ENCODE measurements at places on chromosomes 5 and 9. TPM values are rescaled to one million over a fixed set of nuclear protein-coding genes. Genes with fewer than 3 reads are reported as not detected.

GRCh38 chr9:71072587-71072986, 48.8 kb downstream of the TRPM3 start:
- DNase-seq = no peak

GRCh38 chr9:85112391-85112790, 442.9 kb downstream of the NTRK2 start:
- no peak for DNase-seq

GRCh38 chr5:52275639-52276038, 512.1 kb upstream of the ITGA1 start:
- no peak for DNase-seq

- no peak for DNase-seq
Observed at GRCh38 chr9:88197016-88197415, 58.7 kb upstream of the SPATA31C2 start.

DNA sequence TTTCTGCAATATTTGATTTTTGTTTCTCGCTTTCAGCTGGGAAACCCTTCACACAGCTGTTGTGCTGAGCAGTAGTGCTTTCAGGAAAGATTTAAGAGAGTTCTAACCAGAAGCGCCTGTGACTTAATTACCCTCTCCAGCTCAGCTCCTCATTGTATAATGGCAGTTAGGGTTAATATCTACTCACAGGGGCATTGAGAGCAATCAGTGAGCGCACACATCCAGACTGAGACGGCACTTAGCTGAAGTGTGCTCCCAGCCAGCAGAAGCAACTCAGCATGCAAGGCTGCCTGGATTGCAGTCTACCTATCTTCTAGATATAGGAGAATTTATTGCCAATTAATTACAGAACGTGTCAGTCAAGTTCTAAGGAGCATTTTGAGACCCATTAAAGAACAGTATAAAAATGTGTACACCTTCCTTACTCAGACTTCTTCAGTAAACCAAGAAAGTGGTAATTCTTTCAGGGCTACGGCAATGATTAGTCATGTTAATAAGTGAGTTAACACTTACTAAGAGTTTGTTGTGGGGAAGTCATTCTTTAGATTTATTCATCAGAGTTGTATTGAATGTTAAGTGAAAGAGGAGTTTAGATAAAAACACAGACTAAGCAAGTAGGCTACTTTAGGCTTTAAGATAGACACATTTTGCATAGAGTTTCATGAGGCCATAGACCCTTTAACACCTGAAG, 111.7 kb upstream of the PCAT7 start:
- DNase-seq = no peak

DNA sequence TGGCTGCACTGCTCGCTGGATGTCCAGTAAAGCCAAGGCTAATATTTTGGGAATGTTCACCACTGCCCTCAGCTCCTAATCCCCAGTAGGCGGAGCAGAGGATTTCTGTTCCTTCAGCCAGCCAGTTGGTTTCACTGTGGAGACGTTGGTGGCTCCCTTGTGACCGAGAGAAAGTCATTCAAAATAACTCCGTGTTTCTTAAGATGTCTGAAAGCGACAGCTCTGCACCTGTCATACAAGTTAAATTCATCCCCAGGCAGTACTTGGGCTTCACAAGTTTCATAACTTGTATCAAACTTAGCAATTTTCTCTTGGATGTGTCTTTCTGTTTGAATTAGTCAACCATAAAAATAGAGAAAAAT, 382 bp upstream of the CDKN2B start:
- no peak for DNase-seq

DNA sequence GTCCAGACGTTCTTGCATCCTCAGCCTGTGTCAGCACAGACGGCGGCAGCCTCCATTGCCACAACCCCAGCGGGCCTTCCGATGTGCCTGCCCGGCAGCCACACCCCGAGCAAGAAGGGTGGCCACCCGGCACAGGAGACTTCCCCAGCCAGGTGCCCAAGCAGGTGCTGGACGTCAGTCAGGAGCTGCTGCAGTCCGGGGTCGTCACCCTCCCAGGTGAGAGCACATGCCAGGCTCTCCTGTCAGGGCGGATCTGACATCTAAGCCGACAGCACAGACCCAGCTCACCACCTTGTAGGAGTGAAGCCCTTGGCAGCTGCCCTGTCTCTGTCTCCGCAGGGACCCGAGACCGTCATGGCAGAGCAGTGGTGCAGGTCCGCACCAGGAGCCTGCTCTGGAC, 48.3 kb upstream of the LRRC14B start:
- no peak for DNase-seq

DNA sequence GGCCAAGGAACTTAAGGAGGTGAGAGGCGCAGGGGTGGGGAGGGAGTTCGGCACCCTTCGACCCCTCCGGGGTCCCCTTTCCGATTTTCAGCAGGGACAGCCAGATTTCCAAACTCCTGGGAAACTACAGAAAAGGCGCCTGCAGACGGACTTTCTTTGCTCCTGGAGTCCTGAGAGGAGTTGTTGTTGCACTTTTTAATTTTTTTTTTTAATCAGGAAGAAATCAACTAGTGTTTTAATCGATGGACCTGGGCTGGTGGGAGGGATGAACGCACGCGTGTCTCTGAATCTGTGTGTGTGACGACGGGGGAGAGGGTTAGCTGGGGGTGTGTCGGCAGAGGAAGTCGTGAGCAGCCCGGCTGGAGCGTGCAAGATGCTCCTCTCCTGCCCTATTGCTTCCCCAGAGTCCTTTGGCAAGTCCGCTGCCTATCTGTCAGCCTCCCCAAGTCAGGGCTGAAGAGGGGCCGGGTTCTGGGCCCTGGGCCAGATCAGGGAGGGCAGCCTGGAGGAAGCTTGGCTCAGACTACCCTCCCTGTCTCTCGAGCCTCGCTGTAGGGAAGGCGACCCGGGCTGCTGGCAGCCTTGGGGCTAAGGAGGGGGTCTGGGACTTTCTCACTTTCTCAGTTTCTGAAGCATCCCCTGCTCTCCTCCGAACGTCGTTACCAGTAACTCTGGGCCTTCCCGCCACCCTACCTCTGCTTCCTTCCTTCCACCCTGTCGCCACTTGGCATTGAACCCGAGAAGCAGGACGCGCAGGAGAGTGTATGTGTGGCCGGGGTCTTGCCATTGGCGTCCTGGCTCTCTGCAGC, 731 bp downstream of the PRR16 start:
- DNase-seq = no peak

DNA sequence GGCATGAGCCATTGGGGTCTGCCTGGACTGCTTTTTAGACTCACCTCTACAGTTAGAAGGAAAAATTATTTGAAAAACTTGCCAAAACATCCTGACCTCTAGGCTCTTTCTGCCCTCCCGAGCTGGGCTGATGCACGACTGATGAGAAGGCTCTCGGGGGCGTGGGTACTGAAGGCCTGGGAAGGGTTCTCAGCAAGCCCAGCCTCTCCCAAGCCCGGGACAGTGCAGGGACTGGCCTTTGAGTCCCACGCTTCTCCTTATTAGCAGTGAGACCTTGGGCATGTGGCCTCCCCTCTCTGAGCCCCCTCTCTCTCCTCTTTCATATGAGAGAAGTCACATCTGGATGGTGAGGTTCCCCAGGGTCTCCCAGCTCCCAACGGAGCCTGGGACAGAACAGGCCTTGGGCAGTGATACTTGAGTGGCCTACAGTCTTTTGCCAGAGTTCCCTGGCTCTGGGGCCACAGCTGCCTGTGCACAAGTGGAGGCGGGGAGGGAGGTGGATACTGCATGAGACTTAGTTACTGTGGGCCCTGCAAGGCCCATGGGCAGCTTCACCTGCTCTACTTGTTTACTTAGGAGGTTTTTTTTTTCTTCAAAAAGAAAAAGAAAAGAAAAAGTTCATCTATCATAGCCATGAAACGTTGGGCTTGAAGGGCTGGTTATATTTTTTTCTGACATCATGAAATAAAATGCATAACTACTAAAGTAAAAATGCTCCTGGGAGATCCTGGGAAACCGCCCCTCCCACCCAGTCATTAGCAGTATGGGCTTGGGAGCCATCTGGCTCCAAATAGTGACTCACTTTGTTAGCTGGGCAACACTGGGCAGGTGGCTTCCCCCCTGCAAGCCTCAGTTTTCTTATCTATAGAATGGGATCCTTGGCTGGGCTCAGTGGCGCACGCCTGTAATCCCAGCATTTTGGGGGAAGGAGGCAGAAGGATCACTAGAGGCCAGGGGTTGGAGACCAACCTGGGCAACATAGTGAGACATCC, 139.4 kb downstream of the GAPVD1 start:
- DNase-seq = no peak

DNA sequence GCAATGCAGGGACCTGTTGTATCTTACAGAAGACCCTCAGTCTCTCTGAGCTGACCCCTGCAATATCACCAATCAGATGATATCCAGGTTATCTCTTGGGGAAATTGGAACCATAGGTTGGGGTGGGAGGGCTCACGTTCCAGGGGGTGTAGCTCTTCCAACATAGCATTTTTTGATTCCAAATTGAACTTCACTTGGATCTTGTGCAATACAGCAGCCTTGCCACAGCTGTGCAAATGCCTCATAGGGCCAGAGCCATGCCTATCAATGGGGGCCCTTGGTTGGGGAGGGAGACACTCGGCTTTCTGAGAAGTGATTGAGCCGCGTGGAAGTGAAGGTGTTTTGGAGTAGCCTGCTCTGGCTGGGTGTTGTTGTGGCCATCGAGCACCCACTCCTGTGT, 117.2 kb upstream of the PITX1 start:
- no peak for DNase-seq

DNA sequence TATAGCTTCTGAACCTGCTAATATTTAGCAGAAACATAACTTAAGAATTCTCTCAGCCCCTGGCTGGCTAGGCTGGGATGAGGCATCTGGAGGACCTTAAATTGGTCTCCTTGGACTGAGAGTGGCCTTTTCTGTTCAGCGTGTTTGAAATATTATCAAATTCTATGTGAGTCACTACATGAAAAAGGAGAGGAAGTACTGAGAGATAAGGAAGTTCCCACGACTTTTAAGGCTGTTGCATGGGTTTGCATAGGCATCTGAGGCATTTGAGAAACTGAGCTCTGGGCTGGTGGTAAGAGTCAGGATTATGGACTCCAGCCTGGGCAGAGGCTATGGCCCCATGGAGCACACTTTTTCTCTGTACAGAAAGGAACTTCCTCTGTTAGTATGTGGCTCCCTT, 816.2 kb upstream of the GRAMD2B start:
- no peak for DNase-seq

GRCh38 chr5:55402199-55402598, 94.4 kb downstream of the MTREX start:
- DNase-seq = no peak

DNA sequence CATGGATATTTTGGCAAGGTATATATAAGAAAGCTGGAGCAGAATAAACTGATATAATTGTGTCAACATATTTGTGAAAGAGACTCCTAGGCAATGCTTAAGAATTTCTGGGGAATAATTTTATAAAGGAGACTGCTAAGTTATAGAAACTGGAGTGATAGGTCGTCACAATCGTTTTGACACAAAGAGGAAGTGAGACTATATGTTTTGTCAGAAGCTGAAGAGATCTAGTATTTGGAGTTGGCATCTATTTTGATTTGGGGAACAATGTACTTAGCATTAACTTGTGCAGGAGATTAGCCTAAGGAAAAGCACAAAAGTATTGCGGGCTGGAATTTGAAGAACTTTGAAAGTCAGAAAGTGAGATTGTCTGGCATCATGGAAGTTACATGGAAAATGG, 582.5 kb downstream of the TAF11L14 start:
- no peak for DNase-seq

DNA sequence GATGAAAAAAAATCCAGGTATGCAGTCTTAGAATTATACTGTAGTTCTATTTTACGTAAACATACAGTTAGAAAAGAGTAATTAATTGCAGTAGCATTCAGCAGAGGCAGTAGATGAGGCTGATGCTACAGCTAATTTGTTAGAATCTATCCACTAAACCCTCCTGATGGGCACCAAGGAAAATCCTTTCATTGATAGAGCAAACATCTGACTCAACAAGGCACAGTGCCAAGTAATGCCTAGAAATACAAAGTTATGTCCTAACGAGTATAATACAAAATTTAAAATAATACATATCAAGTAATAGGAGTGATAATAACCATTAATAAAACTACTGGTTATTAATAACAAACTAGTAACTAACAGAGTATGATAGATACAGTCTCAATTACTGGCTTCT, 9.0 kb downstream of the MOCS2 start:
- no peak for DNase-seq

DNA sequence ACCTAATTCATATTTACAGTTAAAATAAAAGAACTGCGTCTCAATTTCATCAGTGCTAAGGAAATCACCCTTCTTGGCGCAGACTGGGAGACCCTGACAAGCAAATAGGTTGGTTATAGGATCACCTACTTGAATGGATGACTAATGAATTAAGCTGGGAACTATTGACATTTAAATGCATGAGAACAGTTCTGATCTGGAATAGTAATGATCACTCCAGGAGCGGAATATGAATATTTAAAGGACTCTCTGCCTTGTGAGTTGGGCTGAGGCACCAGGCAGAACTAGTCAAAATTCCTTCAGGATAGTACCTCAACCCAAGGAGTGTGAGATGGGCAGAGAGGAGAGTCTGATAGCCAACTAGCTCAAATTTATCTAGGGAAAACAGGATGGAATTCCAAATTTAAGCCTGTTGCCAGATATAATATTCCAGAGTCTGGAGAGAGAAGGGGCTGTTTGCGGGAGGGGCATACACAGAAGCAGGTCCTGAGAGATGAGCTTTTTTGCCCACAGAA, 364.4 kb downstream of the CSNK1G3 start:
- no peak for DNase-seq

GRCh38 chr5:118552146-118552545, 436.2 kb downstream of the DTWD2 start:
- DNase-seq = no peak

GRCh38 chr9:111253742-111254437, 76.1 kb downstream of the OR2K2 start:
- DNase-seq = no peak

GRCh38 chr9:113621309-113621791, 157.8 kb downstream of the RGS3 start:
- peak; percentile 42 for DNase-seq

DNA sequence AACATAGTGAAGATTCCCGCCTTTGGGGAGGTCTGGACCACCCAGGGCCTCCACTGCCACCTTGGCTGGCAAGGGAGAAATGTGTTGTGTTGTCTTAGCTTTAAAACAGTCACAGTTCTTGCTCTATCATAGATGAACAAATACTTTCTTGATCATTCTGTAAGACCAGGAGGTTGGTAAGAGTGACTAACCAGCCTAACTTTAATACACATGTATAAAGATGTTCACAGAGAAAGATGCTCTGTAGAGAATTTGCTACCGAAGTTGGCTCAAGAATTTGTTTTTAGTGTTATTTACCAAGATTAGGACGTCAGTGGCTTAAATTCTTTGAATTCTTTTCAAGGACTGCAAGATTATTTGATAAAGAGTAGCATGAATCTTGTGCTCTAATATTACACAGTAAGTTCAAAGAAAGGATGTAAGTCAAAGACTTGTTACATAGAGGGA, 28.4 kb downstream of the GLRX start:
- no peak for DNase-seq

ZDHHC11 gene
- total RNA-seq = 23.2 TPM

DRD1 gene
- total RNA-seq = 0.81 TPM

GDNF gene
- 1.2 TPM for total RNA-seq

MEGF10 gene
- total RNA-seq = 0.63 TPM

GABRA1 gene
- total RNA-seq = not detected

CSF2 gene
- total RNA-seq = not detected

RANBP3L gene
- 3.9 TPM for total RNA-seq

LAMC3 gene
- 14.2 TPM for total RNA-seq

SPINK6 gene
- not detected for total RNA-seq

CDH9 gene
- total RNA-seq = not detected

THBS4 gene
- 1.5 TPM for total RNA-seq

F12 gene
- 15.3 TPM for total RNA-seq

Data from mucosa of gallbladder (tissue), 1 donor.